Activated naive CD4-positive, alpha-beta T cell treated with Interleukin-2 at 50 U/mL for 16 hours (primary cell): ENCODE measurements at places on chromosomes 12 and 14.

DNA sequence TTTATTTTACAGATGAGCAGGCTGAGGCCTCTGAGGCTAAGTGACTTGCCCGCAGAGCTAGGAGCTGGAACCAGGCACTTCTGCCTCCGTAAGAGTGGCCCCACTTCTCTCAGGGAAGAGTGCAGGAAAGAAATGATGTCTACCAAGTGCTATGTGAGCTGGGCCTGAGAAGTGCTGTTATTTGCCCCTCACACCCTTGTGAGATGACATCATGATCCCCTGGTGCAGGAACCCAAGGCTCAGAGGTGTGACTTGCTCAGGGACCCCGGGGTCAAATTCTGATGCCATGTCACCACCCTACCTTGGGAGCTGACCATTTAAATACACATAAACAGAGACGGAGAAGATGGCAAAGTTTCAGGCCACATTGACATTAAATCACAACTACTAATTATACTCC is 63.7 kb upstream of the DDX11 start:
- DNase-seq = no peak

- DNase-seq = no peak
Measured at GRCh38 chr12:83318386-83319098, 631.8 kb downstream of the TMTC2 start.

- DNase-seq = no peak
Measured at GRCh38 chr12:123078120-123078465, 72.8 kb downstream of the PITPNM2 start.

- DNase-seq = no peak
Measured at GRCh38 chr14:103584326-103584915, 21.7 kb downstream of the COA8 start.

DNA sequence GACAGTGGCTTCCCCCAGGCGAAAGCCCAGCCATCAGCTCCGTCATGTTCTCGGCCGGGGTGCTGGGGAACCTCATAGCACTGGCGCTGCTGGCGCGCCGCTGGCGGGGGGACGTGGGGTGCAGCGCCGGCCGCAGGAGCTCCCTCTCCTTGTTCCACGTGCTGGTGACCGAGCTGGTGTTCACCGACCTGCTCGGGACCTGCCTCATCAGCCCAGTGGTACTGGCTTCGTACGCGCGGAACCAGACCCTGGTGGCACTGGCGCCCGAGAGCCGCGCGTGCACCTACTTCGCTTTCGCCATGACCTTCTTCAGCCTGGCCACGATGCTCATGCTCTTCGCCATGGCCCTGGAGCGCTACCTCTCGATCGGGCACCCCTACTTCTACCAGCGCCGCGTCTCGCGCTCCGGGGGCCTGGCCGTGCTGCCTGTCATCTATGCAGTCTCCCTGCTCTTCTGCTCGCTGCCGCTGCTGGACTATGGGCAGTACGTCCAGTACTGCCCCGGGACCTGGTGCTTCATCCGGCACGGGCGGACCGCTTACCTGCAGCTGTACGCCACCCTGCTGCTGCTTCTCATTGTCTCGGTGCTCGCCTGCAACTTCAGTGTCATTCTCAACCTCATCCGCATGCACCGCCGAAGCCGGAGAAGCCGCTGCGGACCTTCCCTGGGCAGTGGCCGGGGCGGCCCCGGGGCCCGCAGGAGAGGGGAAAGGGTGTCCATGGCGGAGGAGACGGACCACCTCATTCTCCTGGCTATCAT is 663 bp downstream of the PTGER2 start:
- DNase-seq = peak; percentile 52
